ENCODE measurements at places on chromosomes 16 and 17.
A peak's percentile ranks its signal among the peaks of the same experiment; 100 is the strongest.

- DNase-seq, result no peak
Observed at GRCh38 chr16:27685807-27686206, 135.9 kb downstream of the KATNIP start.

- no peak for DNase-seq
Observed at GRCh38 chr17:42118545-42118944, 2.6 kb downstream of the KAT2A start.

DNA sequence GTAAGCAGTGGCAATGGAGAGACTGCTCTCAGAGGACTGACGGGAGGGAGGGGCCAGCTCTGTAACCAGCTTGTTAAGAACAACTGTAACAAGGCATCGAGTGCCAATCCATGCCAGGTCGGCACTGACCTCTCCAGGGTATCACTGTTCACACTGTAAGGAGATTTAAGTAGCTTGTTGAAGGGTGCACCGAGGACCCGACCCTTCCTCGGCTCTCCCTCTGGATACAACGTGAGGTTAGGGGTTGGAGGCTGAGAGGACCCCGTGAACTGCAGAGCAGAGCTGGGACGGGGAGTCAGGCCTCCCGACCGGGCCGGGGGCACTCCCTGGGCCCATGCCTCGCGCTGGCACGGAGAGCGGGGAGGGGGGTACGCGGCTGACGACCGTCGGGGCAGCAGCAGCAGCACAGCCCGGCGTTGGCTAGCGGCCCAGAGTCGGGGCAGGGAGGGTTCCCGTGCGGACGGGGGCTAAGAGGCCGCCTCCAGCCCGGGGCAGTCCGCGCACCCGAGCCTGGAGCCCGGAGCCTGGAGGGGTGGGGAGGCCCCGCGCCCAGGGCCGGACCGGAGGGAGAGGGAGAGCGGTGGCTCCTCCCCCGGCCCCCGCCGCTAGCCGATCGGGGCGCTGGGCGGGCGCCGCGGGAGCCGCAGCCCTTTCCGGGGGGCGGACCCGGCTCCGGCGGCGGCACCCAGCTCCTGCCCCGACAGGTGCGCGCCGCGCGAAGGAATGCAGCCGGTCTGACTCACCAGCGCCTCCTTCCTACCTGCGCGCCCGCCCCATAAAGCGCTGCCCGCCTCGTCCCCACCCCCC is at the start of gene ITGB4:
ITGB4 (plus strand) TSS at position 804 of the 807 bp plus-strand sequence. CDS start 3,245 bp downstream, outside the sequence.
- DNase-seq, result no peak

DNA sequence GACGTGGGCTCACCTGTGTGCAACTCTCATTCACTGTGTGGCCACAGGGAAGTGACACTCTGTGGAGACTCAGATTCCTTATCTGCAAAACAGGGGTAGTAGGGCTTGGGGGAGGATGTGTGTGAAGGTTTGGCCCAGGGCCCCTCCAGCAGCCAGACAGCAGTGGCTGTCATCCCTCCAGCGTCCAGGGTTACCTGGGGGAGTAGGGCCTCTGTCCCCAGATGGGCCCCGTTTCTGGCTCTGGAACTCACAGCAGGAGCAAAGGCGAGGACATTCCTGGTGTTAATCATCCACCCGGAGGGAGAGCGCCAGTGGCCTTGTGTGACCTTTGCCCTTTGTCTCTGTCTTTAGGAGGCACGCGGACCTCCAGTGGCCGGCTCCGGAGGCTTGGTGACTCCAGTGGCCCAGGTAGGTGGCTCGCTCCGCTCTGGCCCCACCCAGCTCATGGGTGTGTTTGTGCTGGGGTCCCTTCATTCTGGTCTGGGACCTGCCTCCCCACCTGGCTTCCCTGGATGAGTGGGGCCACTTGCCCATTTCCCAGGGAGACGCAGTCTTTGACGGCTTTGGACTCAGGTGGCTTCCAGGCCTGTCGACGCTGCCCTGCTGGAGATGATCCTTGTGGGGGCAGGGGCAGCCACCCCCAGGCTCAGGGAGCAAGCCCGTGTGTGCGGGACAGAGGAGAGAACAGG is 166.2 kb downstream of the SEC14L1 start:
- no peak for DNase-seq

GRCh38 chr17:40151414-40151963 is 11.2 kb downstream of the CASC3 start:
- no peak for DNase-seq

GRCh38 chr17:83069931-83070742 is 9.3 kb upstream of the METRNL start:
- no peak for DNase-seq

- DNase-seq, result no peak
Observed at GRCh38 chr17:49528966-49529365, 33.9 kb downstream of the NGFR start.

GRCh38 chr16:35255816-35256215 is 1796.4 kb downstream of the TP53TG3F start:
- no peak for DNase-seq

GRCh38 chr17:71329310-71330098 is 791.3 kb upstream of the SOX9 start:
- DNase-seq, result no peak

- DNase-seq, result peak; percentile 56
Observed at GRCh38 chr17:903691-904481, 75.7 kb downstream of the NXN start.

DNA sequence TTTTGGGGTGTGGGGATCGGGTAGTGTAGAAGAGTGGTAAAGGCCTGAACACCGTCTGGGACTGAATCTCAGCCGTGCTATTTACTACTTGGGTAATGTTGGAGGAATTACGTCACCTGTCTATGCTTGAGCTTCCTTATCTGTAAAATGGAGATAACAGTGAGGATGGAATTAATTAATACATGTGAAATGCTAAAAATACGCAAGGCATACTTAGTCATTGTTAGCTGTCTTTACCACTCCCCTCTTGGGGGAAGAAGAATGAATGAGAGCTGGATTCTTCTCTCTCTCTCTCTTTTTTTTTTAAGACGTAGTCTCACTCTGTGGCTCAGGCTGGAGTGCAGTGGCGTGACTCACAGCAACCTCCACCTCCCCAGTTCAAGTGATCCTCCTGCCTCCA is 41.1 kb upstream of the TANGO6 start:
- no peak for DNase-seq

- DNase-seq, result no peak
Observed at GRCh38 chr17:10219193-10219592, 20.8 kb upstream of the GAS7 start.

GRCh38 chr17:9179602-9180001 is 158.3 kb downstream of the NTN1 start:
- no peak for DNase-seq

DNA sequence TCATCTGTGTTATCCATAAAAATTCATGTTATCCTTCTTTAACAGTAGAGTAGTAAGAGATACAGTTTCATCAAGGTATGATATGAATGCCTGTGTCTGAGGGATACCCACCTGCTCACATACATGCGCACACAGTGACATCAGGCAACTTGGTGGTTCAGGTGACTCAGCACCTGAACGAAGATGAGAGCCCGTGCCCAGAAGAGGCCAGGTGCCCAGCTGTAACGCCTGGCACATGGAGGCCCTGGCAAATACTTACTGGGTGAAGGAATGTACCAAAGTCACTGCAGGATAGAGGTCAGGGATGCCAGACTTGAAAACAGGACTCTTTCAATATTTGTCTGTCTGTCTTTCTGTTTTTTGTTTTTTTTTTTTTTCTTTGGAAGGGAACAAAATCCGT is 72.6 kb upstream of the LGALS9 start:
- no peak for DNase-seq

GRCh38 chr17:45819632-45820031 is 25.0 kb upstream of the SPPL2C start:
- no peak for DNase-seq

DNA sequence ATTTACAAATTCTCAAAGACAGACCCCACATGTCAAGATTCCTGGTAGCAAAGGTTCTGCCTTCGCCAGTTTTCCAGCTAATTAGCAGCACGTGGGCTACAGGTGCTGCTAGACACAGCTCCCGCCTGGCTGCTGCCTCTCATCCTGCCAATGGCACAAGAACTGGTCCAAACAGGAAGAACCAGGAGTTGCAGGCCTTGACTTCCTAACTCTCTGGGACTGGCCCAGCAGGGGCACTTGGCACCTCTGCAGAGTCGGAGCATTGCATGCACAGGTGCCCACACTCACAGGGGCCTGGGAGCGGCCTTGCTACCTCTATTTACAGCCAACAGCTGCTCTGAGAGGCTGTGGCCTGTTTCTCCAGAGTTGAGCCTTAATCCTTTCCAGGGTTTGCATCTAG is 39.6 kb downstream of the TK2 start:
- DNase-seq, result no peak

DNA sequence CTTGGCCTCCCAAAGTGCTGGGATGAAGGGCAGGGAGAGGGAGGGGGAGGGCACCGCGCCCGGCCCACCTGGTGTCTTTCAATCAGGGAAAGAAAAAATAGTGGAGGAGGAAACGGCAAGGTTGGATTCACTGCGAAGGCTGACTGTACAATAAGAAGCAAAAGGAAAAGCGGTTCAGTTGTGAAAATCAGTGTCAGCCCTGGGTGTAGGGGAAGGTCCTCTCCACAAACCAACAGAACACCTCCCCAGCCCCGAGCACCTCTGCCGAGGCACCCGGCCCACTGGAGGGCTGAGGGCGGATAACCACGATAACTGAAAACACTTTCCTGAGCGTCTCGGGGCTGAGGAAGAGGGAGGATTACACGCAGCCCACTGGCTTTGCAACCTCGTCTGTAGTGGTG is 1.4 kb upstream of the SPG7 start:
- peak; percentile 44 for DNase-seq

- no peak for DNase-seq
Observed at GRCh38 chr16:69893106-69893505, 58.0 kb upstream of the CLEC18A start.

DNA sequence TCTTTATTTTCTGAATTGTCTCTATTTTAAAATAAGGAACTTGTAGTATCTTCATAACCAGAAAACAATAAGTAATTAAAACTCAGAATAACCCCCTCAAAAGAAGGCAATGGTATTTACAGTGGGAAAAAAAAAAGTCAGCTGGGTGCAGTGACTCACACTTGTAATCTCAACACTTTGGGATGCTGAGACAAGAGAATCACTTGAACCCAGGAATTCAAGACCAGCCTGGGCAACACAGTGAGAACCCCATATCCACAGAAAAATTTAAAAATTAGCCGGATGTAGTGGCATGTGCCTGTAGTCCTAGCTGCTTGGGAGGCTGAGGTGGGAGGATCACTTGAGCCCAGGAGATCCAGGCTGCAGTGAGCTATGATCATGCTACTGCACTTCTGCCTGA is 33.5 kb downstream of the ADAM11 start:
- no peak for DNase-seq

DNA sequence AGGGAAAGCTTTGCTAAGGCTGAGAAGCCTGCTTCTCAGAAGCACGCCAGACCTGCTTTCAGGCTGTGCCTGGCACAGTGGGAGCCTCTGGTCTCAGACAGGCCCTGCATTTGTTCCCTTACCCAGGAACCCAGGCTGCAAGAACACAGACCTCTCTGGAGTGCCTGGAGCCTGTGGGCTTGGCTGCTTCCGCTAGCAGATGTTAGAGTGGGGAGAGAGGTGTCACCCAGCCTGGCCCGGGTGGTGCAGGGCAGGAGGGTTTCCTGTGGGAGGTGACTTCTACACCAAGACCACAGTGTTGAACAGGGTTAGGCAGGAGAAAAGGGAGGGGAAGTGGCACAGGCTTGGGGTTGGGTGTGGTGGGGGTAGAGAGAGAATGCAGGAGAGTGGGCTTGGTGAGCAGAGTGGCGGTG is 35.8 kb upstream of the ADGRG1 start:
- no peak for DNase-seq

DNA sequence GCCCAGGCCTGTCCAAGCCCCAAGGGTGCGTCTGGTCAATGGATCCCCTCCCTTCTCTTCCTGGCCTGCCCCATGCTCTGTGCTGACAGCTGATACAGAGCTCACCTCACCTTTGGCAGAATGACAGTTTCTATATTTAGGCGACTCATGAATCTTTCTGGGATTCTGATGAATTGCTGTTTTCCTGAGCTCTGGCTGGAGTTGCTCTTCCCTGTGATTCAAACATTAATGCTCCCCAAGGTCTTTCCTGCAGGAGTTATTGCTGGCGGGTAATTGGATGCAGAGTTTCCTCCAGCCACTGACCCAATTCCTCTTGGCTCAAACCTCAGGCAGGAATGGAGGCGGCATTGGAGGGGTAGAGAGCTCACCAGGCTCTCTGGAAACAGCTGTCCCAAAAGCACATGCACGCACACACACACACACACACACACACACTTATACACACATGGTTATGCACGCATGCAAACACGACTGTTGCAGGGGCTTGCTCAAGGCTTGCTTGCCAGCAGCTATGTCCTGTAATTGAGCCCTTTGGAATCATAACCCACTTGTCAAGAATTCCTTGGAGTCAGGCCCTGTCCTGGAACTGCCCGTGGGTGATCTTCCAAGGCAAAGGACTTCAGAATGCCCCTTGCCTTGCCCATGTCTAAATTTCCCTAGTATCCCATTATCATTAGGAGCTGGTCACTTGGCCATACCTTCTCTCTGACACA is 128.8 kb downstream of the ASIC2 start:
- DNase-seq, result peak; percentile 69

- DNase-seq, result no peak
Observed at GRCh38 chr16:3534126-3534525, 33.3 kb downstream of the CLUAP1 start.

DNA sequence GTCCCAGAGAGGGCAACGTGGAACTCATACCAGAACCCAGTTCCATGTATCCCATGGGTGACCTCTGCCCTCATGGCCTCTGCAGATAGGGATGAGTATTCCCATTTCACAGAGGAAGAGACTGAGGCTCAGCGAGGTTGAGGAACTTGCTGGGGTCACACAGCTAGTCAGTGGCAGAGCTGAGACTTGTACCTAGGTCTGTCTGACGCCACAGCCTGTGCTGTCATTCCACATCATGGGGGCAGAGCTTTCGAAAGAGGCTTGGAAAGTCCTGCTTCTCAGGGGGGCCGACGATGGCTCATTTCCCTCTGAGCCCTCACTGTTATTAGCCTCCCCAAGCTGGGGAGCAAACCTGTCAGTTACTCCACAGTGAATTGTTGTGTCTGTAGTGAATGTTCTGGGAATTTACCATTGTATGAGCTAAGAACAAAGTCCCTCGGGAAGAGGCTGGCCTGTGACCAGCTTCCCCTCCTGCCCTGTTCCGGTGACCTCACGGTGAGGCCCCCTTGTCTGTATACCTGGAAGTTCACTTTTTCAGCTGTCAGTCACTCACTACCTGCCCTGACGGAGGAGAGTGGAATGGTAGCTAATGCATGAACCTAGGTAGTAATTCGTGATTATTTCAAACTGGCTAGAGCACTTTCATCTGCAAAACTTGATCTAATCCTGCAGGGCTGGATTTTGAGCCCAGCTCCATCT is 8.9 kb downstream of the METTL22 start:
- DNase-seq, result no peak

Data from right forelimb (tissue), 1 donor.